ENCODE measurements at places on chromosomes 7 and 10.

GRCh38 chr7:122844191-122844988, 41.9 kb downstream of the CADPS2 start:
- DNase-seq = no peak

DNA sequence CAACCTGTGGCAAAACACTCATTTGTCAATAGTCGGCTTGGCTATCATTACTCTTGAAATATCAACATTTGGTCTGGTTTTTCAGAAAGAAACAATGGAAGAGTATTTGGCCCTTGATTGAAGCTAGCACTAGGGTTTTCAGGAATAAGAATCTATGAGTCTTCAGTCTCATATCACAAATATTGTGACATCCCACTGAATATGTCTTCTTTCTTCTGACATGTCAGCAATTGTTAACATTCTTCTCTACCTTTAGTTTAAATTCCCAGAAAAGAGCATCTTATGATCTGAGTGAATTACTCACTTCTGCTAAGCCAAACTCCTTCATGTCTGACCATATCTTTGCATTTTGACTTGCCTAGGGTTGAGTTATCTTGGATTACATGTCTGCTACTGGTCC, 435.2 kb upstream of the SEMA3D start:
- no peak for DNase-seq

GRCh38 chr10:75402486-75403143, 1.1 kb upstream of the ZNF503 start:
- no peak for DNase-seq

DNA sequence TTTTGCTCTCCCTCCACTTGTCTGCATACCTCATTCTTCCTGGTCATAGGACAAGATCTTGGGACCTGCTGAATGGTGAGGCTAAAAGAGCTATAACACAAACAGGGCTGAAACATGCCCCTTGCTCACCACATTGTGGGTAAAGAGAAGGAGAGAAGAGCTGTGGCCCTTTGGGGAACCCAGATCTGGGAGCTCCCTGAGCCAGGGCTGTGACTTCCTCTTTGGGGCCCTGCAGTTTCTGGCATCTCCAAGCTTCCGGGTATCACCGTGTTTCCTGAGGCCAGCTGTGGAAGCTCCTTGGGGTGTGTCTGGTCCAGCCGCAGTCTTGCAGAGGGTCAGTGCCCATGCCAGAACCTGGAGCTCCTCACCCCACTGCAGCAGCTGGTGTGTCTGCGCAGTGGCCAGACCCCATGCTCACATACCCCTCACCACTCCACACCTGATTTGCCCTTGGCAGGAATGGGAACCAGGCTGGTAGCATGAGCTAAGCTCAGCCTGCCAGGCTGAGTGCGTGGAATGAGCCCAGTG, 34.0 kb downstream of the DKK1 start:
- DNase-seq = no peak

- DNase-seq = no peak
Observed at GRCh38 chr10:69666756-69667155, 36.7 kb downstream of the FAM241B start.

- DNase-seq = peak; percentile 39
Observed at GRCh38 chr7:867406-868188, 8.8 kb upstream of the GET4 start.

DNA sequence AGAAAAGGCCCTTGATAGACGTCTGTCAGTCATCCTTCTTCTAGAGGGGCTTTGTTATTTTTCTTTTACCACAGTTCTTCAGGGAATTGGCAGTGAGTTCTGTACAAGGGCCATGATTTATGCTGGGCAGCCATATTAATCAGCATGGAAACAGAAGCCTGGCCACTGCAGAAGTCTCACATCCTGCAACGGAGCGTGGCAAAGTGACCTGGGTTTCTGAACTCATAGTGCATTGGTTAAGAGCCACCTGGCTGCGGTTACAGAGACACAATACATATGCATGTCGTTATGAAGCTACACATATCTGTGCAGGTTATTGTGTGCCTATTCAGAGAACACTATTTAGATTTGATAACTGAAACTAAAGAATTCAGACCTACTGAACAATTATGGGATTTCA, 419.4 kb upstream of the CELF2 start:
- no peak for DNase-seq

- no peak for DNase-seq
Observed at GRCh38 chr10:130615457-130615856, 479.3 kb downstream of the GLRX3 start.

DNA sequence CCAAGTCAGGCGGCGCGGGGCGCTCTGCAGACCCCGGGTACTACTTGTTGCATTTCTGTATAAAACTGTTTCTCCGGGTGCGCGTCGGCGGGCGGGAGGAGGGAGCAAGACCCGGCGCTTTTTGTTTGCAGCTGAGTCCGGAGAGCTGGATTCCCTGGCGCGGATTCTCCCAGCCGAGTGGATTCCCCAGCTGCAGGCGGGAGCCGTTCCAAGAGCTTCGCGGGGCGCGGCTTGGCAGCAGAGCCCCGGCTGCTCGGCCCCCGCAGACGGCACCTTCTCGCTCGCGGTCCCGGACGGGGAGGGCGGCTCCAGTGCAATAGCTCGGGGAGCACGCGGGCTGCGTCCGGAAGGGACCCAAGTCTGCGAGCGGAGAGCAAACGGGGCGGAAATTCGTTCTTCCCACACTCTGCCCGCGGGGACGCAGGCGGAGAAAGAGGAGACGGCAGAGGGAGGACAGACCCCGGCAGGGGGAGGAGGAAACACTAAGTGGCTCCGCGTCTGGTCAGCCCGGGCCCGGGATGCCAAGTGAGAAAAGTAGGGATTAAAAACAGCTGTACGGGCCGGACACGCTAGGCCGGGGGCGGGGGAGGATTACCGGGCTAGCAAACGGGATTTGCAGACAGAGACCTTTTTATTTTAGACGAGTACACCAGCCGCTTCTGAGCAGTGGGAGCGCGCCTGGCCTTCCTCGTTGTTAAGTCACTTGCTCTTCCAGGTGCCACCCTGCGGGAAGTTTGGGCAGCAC, at the start of gene TRIL:
TRIL (minus strand) TSS at position 96 of the 745 bp plus-strand sequence. CDS start 284 bp downstream, outside the sequence.
- no peak for DNase-seq

GRCh38 chr7:134029-134428, 58.3 kb upstream of the FAM20C start:
- no peak for DNase-seq

GRCh38 chr10:31590023-31590800, 271.2 kb downstream of the ZEB1 start:
- DNase-seq = no peak

DNA sequence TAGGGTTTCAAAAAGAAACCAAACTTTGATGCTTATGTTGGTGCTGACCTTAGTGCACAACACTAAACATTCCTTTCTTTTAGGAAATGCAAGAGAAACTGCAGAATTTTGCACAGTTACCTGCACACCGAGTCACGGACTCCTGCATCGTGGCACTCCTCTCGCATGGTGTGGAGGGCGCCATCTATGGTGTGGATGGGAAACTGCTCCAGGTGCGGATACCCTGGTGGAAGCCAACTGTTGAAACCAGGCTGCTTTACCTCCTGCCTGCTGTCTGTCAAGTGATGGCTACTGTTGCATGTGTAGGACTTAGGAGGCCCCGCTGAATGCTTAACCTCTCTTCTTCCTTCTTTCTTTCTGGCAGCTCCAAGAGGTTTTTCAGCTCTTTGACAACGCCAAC, 11.7 kb downstream of the CASP2 start:
- no peak for DNase-seq

DNA sequence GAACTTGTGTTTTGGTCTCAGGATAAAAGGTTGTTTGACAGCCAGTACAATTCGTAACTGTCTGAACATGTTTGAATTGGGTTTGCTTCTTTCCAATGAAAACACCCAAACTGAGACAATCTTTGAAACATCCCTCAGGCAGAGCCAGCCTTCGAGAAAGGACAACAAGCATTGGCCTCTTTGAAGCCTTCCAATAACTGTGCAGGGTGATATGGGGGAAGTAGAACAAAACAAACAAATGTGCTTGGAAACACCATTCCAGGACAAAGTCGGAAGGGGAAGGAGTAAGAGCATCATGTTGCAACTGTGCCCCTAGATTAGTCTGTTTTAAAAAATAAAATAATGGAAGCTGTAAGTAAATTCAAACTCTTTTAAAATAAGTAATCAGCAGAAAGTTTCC, 39.5 kb downstream of the IL2RA start:
- DNase-seq = no peak

DNA sequence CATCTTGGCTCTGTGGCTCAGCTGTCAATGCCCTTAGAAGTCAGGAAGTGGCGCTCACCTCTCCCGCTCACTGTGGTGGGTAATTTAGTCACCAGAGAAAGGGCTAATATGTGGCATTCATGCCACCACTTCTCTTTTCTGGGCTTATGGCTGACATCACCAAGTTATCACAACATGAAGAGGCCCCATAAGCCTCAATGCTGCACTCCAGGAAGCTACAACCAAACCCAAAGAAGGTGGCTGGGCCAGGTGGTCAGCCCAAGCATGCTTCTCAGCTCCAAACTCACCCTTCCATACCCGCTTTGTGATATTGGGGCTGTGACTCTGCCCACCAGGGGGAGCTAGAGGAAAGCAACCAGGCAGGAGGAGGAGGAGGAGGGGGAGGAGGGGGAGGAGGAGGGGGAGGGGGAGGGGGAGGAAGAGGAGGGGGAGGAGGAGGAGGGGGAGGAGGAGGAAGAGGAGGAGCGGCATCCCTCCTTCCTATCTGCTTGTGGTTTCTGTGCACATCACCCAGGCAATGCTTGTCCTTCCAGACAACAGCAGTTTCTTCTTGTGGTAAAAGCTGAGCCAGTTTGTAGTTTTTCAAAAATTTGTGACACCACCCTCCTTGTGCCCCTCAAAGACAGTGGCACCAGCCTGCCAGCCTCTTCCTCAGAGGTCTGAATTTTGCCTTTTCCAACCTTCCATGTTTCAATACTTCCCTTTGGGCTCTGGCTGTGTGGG, 42.1 kb downstream of the CYP26A1 start:
- peak; percentile 11 for DNase-seq

DNA sequence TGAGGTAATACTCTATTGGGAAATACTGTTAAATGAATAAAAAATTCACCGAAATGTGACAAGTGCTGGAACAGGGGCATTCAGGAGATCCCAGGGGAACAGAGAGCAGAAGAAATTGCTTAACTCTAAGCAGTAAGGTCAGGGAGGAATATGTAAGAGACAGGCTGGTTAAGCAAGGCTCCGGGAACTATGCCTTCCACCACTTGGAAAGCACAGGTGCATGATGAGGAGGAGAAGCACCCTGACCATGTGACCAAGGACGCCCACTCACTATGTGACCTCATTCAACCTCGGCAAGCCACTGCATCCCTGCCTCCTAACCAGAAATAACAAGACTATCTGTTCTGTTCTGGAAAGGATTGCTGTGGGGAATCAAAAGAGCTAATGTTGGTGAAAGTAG, 218.4 kb downstream of the ELMO1 start:
- DNase-seq = no peak

- no peak for DNase-seq
Observed at GRCh38 chr10:120462018-120462682, 5.1 kb downstream of the PLPP4 start.

- DNase-seq = no peak
Observed at GRCh38 chr10:60139290-60139689, 232.9 kb upstream of the CCDC6 start.

DNA sequence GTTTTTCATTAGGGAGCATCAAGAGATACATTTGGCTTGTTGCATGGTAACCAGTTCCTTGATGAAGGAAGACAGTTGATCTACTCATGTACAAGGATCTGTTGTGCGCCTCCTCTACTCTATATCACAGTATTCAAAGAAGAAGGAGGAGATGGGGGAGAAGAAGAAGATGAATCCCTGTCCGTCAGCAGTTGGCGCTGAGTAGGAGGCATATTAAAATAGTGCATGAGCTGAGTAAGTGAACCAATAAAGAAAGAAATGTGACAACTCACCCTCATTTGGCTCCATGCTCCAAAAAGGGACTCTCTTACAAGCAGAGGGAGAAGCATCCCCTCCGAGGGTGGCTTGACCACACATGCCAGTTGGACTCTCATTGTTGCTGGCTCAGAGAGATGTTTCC, 20.1 kb downstream of the NPS start:
- no peak for DNase-seq

- peak; percentile 58 for DNase-seq
Observed at GRCh38 chr7:121286742-121287734, 41.8 kb upstream of the WNT16 start.

DNA sequence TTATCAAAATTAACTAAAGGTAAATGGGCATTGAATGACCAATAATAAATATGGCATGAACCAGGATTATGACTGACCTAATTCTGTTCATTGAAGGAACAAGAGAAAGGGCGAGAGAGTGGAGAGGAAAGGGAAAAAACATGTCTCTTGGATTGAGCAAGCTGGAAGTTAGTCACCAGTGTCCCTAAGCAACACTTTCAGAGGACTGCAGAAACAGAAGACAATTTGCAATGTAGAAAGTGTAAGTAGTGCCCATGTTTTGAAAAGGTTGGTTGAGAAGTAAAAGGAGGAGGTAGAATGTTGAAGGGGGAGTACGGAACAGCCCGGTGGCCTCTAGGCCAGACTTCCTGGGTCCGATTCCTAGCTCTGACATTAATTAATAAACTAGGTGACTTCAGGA, 94.6 kb downstream of the FAS start:
- DNase-seq = no peak

GRCh38 chr7:11450281-11450680, 381.7 kb downstream of the THSD7A start:
- no peak for DNase-seq

DNA sequence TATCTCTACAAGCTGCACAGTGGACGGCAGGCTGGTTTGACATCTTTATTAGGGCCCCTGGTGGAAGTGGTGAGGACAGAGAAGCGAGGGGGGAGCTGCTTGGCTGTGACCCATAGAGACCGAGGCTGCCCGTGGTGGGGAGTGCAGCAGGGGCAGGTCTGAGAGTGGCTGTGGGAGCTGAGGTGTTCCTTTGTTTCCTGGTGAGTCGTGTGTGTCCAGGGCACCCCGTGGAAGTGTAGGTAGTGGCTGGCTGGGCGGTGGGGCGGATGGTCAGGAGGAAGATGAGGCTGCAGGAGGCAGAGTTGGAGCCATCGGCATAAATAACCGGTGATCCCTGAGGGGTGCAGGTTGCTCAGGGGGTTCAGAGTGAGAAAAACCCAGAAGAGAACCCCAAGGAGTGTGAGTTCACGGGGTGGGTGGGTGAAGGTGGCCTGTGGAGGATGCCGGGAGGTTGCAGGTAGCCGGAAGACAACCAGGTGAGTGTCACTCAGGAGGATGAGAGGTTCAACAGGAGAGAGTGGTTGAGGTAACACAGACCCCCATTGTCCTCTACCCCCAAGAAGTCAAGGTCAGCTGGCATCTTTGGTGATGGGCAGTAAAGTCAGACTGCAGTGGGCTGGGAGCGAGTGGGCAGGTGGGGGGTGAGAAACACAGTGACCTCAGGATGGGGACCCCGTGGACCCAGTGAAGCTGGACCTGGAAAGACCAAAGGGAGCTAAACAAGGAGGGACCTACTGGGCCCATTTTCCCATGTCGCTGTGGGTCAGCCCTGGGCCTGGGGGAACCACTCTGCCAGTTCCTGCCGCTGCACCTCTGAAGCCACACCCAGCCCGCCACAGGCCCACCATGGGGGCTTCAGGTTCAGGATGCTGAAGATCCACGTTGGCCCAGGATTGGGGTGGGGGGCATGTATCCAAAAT, 7.8 kb downstream of the ATP6V0E2 start:
- DNase-seq = no peak

- peak; percentile 97 for DNase-seq
Observed at GRCh38 chr10:10320956-10321355, 696.7 kb upstream of the CELF2 start.
